ENCODE measurements at places on chromosomes 2 and 18.

GRCh38 chr2:215454519-215455246 lies 18.8 kb upstream of the FN1 start:
- no peak for DNase-seq

- DNase-seq: no peak
Observed at GRCh38 chr2:163417596-163418337, 318.0 kb downstream of the FIGN start.

DNA sequence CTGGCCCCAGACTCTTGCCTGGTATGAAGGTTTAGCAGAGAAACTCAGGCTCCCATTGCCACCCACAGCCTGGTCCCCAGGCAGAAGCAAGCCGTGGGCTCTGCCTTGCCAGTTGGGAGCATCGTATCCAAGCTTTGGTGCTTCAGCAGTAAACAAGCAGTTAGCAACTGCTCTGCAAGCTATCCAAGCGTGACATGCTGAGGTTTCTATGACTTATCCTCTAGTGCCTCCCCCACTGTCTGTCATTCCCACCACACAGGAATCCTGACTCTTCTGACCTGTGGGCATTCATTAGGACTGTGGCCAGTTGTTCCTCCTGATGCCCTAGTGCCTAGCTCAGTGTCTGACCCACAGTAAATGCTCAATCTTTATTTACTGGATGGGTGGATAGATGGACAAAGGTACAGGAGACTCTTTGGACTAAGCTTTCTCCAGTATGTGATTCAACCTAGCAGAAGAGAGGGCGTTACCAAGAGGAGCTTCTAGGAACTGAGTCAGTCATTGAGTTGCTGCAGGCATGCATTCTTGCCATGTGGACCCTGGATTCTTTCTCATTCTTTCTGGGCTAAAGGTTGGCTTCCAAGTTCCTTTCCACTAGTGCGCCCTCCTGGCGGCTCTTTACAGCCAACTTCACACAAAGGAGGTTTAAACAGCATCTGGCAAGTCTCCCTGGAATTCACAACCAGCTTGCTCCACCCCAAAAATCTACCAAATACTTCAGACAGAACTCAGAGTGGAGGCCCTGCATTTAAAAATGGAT lies 40.6 kb upstream of the MRPL19 start:
- peak; percentile 23 for DNase-seq

DNA sequence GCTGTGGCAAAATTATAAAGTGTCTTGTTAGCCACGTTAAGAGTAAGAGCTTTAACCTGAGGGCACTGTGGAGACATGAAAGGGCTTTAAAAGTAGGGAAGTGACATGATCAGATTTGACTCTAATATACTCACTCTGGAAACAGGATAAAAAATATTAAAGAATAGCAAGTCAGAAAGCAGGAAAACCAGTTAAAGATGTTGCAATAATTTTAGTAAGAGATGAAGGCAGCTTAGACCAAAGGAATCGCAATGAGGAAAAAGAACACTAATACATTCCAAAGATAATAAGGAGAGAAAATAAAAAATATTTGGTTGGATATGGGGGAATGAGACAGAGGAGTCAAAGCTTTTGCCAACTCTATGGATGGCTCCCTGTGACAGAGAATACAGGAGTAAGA lies 183.8 kb downstream of the DYM start:
- DNase-seq: no peak

GRCh38 chr18:34153711-34154110 lies 71.0 kb downstream of the NOL4 start:
- DNase-seq: no peak

DNA sequence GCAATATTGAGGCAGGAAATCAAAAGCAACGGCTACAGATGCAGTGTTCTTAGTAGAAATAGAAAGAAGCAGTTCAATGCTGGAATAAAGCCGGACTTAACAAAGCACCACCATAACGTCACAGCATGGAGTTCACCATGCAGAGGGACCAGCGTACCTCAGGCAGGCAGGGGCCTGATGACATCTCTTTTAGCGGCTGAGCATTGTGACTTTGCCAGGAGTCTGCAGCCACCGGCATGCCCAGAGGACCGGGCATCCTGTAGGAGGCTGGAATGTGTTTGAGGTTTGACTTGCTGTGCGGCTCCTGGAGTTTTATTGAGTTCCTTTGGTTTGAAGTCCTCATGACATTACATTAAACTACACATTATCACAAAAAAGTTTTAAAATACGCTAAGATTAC lies 139.8 kb downstream of the UXS1 start:
- DNase-seq: no peak

DNA sequence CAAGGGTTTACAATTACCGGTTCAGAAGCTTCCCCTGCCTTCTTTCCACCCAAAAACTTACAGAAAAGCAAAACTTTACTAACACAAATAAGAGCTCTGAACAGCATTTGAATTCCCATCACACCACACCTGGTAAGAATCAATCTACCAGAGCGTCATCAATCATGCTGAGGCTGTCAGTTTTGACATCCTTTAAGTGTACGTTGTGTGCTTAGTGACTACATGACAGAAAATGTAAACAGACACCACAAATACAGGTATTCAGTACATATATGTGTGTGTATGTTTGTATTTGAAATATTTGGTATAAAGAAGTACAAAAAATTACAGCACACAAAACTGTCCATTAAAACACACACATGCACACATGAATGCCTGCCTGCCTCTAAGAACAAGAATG lies 523.5 kb downstream of the TMEM182 start:
- no peak for DNase-seq

DNA sequence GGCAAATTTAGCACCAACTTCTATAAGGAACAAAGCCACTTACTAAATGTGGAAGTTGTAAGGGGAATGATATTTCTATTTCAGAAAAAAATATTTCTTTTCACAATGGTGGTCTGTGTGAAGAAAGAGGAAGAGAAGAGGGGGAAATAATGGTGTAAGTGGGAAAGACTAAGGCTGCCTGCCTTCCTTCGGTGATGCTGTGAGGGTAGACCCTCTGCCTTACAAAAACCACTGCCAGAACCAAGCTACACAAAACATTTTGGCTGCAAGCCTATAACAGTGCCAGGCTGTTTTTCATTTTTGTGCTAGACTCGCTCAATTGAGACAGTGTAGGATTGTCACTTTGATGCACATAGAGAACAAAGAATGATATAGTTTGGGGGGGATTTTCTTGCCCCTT lies 286.6 kb downstream of the ZEB2 start:
- no peak for DNase-seq

DNA sequence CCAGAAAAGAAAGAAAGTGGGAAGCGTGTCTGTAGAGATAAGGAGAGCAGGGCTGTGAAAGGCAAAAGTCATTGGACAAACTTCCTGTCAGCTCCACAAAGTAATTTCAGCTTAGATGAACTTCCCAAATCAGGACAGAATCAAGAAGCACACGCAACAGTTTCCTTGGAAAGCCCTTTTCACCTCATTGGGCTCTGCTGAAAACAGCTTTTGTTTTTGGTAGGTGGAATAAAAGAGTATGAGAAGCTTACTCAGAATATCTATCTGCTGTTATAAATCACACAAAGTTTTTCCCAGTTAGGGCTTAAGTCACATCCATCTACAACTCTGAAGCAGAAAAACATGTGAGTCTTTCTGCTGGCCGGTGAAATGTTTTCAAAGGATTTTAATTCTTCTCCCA lies 42.4 kb upstream of the EFEMP1 start:
- DNase-seq: no peak

GRCh38 chr18:7921938-7922587 lies 354.9 kb downstream of the PTPRM start:
- no peak for DNase-seq

GRCh38 chr2:126889071-126889470 lies 9.6 kb upstream of the TEX51 start:
- DNase-seq: no peak

DNA sequence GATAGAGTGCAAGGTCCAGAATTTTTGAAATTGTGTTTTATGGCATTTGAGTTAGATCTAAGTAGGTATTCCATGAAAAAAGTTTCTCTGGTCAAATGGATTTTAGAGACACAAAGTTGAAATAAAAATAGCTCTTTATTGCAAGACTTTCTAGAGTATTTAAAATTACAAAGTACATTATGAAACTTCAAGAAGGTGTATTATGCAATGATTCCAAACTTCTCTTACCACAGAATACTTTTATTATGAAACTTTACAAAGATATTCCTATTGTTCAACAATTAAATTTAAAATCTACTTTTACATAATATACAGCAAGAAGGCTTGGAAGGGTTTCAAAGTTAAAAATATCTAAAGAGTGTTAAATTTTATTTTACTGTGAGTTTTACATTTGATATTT lies 65.9 kb downstream of the CALCRL start:
- DNase-seq: no peak

DNA sequence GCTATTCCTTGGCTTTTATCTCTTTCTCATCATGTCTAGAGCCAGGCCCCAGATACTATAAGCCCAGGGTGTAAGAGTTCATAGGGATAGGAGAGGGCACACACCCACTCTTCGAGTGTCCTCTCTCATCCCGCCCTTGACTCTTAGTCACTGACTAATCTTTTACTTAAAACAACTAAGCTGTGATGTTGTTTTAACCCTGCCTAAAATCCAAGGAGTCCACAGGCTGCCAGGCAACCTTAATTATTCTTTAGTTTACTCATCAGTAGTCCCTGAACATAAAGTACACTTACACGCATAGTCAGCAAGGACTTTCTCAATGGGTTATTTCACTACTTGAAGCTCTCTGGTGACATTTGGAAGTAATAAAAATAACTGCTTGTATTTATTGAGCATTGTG lies 28.4 kb downstream of the GREB1L start:
- DNase-seq: no peak

GRCh38 chr2:4174796-4175195 lies 471.4 kb downstream of the DCDC2C start:
- DNase-seq: no peak

All from hippocampal formation (tissue), 2 donors.